CD4-positive, alpha-beta T cell (primary cell): ENCODE measurements at places on chromosomes 5 and 9. TPM values are rescaled to one million over a fixed set of nuclear protein-coding genes. Genes with fewer than 3 reads are reported as not detected.

DNA sequence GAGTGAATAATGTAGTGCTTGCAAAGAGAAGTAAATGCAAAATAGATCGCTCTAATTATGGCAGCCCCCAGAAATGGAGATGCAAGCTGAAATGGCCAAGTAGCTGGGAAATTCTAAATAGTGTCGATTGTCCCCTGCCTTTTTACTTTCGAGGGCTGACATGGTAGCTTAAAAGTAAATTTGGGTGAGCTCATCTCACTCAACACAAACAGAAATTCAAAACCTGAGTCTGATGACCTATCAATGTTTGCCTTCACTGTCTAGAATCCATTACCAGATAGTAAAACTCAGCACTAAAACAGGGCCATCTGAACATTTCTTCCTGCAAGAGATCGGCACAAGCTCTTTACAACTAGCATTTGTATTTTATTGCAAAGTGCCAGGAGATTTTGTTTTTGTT lies 7.0 kb upstream of the LHX2 start:
- no peak for DNase-seq

YTHDC2 gene
- 33.9 TPM for total RNA-seq

NR4A3 gene
- total RNA-seq: 44.6 TPM

DNA sequence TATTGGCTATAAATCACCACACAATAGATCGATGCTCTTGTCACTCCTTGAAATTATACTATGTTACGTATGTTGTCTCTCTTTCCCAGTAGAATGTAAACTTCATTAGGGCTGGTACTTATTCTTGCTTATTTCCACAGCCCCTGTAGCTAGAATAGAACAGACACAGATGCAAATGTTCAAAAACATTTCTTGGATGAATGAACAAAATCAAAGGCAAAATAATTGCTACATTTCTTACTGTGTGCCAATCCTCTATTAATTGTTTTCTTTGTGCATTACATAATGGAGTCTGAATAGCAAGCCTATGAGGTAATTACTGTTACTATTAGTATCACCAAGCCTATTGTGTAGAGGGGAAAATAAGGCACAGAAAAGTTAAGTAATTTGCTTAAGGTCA lies 725 bp upstream of the OR13C2 start:
- no peak for DNase-seq

DNA sequence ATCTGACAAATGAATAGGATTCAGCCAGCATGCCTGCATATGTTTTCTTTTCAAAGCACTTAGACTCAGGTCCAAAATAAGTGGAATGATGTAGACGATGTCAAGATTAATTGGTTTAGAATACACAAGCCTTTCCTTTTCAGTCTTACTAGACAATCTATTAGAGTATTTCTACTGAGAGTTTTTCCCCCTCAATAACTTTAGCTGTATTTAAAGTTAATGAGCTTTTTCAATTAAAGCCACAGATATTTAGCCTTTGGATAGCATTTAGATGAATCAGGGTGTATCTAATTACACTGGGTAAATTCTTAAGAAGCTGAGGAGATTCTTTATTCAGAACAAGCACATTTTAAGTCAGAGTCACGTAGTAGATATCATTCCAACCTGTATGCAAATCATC lies 198.7 kb upstream of the MPDZ start:
- no peak for DNase-seq

DNA sequence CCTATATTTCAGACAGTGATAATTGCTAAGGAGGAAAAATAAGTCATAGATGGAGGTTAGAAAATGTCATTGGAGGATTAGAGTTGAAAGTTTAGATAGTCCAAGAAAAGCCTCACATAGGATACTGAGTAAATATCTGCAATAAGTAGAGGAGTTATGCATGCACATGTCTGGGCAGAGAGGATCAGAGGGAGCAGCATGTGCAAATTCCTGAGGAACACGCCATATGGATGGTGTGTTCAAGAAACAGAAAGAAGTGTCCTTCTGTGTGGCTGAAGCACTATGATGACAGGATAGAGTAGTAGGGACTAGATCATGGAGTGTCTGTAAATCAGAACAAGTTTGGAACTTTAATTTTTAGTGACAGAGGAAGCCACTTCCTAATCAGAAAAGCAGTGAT lies 52.2 kb downstream of the SGCD start:
- DNase-seq: no peak

- DNase-seq: no peak
Measured at GRCh38 chr5:43753069-43753468, 150.1 kb downstream of the NNT start.

HDAC3 gene
- total RNA-seq: 52.7 TPM

GRCh38 chr5:94361832-94362796 lies 256.3 kb downstream of the KIAA0825 start:
- DNase-seq: no peak

RMI1 gene
- 0.66 TPM for total RNA-seq

DNA sequence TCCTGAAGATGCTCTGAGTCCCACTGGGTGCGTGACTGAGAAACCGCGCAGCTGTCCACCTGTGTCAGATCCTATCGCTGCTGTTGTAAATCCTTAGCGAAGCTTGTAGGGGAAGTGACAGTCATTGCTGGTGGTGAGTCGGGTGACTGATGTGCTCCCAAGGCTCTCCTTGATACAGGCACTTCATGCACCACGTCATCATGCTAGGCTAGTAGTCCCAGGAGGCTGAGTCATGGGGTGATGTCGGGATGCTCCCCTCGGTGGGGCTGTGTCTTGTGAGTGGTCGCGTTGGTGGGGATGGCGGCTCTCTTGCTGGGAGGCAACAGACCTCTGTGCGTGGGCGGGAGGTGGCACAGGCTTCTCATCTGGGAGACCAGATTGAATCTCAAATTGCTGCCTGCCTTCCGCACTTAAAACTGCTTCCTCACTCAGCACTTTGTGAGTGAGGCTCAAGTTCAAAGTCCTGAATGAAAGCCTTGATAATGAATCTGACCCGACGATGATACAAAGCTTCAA lies 84.7 kb downstream of the CSNK1A1 start:
- no peak for DNase-seq

DNA sequence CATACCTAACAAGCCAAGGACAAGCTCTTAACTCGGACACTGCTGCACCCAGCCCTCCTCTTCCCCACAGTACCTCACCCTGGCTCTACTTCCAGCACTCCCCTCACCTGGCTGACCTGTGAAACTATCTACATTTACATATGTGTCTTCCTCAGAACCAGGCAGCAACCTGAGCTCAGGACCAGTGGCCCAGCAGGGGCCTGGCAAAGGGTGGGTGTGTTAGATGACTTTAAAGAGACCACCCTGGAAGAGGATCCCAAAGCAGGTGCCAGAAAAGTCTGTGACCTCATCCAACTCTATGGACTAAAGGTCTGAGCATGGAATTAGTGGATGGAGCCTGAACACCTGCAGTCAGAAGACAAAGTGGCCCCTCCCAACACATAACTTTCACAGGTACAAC lies 400.9 kb downstream of the SPOCK1 start:
- DNase-seq: no peak

DNA sequence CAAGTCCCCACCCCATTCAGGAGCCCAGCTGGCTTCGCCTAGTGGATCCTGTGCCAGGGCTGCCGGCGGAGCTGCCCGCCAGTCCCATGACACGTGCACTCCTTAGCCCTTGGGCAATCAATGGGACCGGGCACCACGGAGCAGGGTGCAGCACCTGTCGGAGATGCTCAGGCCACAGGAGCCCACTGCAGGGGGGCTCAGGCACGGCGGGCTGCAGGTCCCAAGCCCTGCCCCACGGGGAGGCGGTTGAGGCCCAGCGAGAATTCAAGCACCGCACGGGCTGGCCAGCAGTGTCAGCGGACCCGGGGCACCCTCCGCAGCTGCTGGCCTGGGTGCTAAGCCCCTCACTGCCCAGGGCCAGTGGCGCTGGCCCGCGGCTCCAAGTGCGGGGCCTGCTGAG lies 969.7 kb upstream of the CDH10 start:
- no peak for DNase-seq

DNA sequence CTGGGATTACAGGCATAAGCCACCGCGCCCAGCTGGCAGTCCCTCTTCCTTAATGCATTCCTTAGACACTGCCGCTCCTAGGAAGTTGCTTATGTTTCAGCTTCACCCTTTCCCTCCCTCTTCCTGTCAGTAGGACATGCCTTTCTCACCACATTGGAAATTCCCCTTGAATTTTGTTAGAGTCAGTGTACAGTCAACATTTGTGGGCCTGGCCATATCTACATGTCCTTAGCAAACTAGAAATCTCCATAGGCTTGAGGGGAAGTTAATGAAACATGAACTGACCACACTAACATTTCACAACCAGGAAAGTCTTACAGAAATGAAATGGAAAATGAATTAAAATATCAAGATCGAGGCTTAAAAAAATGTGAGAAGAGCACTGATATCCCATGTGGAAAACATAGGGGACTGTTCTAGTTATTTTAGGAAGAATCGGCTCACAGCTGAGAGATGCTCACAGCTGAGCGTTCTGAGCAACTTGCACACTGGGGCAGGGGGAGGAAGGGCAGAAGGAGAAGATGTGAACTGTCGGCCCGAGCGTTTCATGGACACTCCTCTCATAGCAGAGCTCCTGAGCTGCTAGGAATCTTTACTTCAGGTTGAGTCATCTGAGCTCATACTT lies 21.1 kb upstream of the LVRN start:
- DNase-seq: no peak

TAF11L10 gene
- total RNA-seq: not detected

DNA sequence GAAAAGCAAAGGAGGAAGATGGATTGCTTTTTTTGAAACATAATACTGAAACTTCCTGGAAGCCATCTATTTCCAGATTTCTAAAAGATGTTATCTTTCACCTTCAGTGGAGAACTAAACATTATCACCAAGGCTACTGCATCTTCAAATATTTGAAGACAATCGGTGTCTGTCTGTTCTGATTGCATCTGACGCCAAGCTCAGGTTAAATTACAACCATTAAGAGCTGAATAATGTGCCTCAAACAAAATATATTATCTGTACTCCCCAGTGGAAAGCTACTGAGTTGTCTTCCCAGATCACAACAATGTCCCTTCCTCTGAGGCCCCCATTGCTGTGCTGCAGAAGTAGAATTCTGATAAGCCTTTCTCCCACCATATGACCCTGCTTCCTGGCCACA lies 342.3 kb downstream of the PLK2 start:
- DNase-seq: no peak

DNA sequence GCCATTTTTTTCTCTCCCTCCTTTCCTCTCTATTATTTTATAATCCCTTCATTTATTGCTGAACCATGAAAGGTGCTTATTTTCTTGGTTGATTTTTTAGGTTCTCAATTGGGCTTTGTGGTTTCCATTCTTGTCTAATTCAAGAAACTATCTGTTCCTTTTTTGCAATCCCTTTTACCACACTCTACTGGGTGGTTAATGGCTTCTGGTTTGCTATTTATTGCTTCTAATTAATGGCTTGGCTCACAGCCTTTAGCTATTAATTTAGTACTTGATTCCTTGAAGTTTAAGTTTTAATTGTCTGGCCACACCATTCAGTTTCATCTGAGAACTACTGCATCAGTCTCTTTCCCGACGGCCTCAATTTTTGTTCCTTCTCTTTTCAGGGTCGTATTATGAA lies 5.6 kb downstream of the FRRS1L start:
- DNase-seq: no peak

DNA sequence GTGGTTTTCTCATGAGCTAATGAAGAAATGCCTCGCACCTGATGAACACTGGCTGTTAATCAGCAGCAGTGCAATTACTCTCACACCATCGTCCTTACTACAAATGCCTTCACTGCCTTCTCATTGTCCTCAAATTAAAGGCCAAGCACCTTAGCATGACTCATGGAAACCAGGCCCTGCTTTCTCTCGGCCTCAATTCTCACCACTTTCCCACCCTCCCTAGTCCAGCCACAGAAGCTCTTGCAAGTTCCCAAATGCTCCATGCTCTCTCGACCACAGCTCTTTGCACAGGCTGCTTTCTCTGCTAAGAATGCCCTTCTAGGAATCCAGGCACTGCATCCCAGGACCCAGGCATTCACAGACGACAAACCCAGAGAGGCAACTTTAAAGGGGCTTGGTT lies 94.6 kb upstream of the KLF4 start:
- DNase-seq: no peak

DNA sequence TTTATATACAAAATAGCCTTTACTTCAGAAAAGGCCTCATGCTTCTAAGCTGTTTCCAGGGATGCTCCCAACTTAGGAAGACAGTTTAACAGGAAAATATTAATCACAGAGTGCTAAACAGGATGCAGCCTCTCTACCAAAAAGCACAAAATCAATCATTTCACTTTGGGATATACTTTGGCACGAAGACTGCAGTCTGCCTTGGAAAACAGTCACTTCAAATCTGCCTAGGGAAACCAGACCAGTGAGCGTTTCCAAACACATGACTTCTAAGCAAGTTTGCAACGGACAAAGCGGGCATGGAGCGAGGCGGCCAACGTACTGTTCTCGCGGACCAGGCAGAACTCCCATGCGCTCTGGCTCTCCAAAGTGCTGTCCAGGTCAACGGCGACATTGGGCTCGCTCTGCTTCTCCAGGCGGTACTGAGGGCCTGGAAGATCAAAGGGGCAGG lies 201.0 kb downstream of the MAPKAP1 start:
- no peak for DNase-seq

DNA sequence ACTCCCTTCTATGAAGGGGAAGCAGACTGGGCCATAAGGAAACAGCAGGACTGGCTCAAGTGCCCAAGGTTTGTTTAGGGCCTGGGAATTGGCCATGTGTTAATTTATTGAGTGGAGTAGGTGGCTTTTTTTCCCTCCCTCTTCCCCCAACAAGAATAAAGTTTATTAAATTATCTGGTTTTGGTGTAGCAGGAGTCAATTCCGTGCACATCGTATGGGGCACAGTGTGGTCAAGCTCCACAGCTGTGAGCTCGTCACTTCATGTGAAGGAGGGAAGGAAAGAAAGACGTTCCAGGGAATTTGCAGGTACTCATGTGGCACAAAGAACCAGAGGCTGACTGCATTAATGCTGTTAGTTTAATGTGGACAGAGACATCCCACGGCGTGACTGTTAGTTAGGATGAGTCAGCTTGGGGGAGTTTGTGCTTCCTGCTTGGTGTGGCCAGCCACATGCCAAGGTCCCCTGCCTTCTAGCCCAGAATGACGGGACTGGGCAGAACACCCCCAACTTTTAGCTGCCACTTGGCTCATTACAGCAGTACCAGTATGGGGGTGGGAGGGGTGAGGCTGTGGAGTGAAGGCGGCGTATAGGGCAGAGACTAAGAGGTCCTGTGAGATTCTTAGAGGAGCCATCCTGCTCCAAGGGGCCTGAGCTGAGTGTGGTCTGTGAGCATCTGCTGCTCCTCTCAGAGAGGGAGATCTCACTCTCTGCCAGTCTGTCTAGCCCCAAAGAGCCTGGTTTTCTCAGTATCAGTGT lies 33.2 kb downstream of the CSF1R start:
- DNase-seq: no peak

GRCh38 chr5:64836786-64837185 lies 68.1 kb downstream of the CWC27 start:
- DNase-seq: no peak

DNA sequence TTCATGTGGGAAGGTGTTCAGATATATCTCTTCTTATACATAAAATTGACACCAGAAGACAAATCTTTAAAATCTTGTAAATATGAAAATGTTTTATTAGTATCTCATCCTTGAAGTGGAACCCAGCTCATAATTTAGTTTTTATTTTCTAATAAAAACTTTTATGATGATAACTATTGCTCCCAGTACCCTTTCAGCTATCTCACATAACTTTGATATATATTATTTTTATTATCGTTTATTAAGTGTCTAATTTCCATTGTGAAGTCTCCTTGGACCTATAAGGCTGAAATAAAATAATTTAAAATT lies 16.0 kb downstream of the PCDHB15 start:
- DNase-seq: no peak

PRR7 gene
- total RNA-seq: 23.5 TPM

C1QTNF2 gene
- total RNA-seq: not detected
